ENCODE measurements at places on chromosomes 5 and 9. TPM values are rescaled to one million over a fixed set of nuclear protein-coding genes. Genes with fewer than 3 reads are reported as not detected.

DNA sequence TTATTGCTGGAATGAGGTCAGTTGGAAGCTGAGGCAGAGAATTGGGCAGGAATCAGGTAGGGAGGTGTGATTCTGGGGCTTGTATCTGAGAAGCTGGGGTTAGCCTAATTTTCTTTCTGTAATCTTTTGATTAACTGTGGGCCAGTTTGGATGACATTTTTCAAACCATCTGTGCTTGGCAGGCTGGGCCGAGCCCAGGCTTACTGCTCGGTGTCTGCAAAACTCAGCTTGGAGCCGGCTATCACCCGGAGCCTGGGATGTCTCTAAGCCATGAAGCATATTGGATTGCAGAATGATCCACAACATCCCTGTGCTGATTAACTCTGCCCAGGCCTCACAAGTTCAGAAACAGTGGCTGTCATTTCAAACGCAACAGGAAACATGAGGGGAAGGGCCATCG is 26.5 kb downstream of the KCNMB1 start:
- H3K27me3 ChIP-seq: no peaks in the 10 kb centered on the region
- H3K4me1 ChIP-seq: no peaks in the 10 kb centered on the region
- no peak for DNase-seq
- no peak overlapping the region for H3K4me3 ChIP-seq
- H3K27ac ChIP-seq: no peak overlapping the region

Gene PDGFRB
- total RNA-seq: 146 TPM

- no peak overlapping the region for H3K27ac ChIP-seq
- H3K27me3 ChIP-seq: no peaks in the 10 kb centered on the region
- H3K4me1 ChIP-seq: no peaks in the 10 kb centered on the region
- no peak for DNase-seq
Observed at GRCh38 chr5:133734916-133735315, 122.6 kb upstream of the FSTL4 start.

Gene C9
- total RNA-seq: not detected

DNA sequence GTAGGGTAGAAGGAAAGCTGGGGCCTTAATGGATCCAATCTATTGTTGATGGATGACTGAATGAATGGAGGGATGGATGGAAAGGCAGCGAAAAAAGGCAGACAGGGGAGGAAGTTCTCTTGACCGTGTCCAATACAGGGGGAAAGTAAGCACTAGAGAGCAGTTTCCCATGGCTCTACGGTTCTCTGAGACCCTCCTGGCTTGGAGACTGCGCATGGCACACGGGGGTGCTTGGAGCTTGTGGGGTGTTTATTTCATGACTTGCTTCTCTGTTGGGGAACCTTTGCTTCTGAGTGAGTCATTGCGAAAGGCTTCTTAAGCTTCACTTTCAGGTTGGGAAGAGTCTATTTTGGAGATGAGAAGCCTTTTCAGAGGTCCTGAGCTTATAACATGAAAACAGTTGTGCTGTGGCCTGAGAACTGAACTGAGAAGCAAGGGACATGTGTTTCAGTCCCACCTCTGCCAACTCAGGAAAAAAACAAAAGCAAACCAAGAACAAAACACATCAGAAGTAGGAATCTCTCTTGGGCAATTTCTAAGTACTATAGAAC is 12.8 kb upstream of the TEX48 start:
- no peak for DNase-seq
- H3K27me3 ChIP-seq: no peaks in the 10 kb centered on the region
- H3K36me3 ChIP-seq: no peaks in the 10 kb centered on the region
- H3K27ac ChIP-seq: no peak overlapping the region
- H3K4me3 ChIP-seq: no peak overlapping the region
- no peaks in the 10 kb centered on the region for H3K4me1 ChIP-seq

Gene SLCO4C1
- 0.66 TPM for total RNA-seq

Gene GHR
- 234 TPM for total RNA-seq

Gene MYO10
- 22.6 TPM for total RNA-seq

Gene CCIN
- total RNA-seq: not detected

- no peak for DNase-seq
- H3K36me3 ChIP-seq: no peaks in the 10 kb centered on the region
- H3K4me1 ChIP-seq: no peaks in the 10 kb centered on the region
- no peaks in the 10 kb centered on the region for H3K27me3 ChIP-seq
Observed at GRCh38 chr5:90855296-90856010, 296.9 kb downstream of the ADGRV1 start.

- no peaks in the 10 kb centered on the region for H3K36me3 ChIP-seq
- DNase-seq: no peak
- H3K4me3 ChIP-seq: no peak overlapping the region
- no peak overlapping the region for H3K27ac ChIP-seq
Observed at GRCh38 chr9:87950765-87951488, 23.4 kb downstream of the CDK20 start.

- H3K27me3 ChIP-seq: no peaks in the 10 kb centered on the region
- H3K27ac ChIP-seq: no peak overlapping the region
- H3K4me1 ChIP-seq: no peaks in the 10 kb centered on the region
- no peak overlapping the region for H3K4me3 ChIP-seq
Observed at GRCh38 chr5:6752782-6753181, 39.5 kb downstream of the TENT4A start.

- H3K36me3 ChIP-seq: no peaks in the 10 kb centered on the region
- H3K27ac ChIP-seq: no peak overlapping the region
- no peaks in the 10 kb centered on the region for H3K4me1 ChIP-seq
- no peak for DNase-seq
- H3K27me3 ChIP-seq: no peaks in the 10 kb centered on the region
Observed at GRCh38 chr5:130023604-130024003, 119.3 kb downstream of the CHSY3 start.

Gene PCDHB4
- 7.7 TPM for total RNA-seq

DNA sequence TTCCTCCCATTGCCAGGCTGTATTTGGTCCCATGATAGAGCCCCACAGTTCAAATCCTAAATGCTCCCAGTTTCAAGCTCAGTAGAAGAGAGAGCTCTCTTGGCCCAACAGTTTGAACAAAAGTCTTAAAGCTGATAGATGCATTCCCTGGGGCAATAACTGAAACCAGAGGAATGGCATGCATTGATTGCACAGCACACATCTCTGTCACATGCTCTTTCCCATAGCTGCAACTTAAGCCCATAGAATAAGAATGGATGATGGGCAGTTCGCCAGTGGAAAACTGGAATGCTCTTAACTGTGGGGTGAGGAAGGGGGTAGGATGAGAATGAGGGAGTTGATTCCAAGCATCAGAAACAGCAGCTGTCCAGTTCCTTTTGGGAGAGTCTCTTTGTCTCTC is 1942.4 kb upstream of the WWC1 start:
- no peak overlapping the region for H3K27ac ChIP-seq
- H3K36me3 ChIP-seq: no peaks in the 10 kb centered on the region
- no peaks in the 10 kb centered on the region for H3K27me3 ChIP-seq
- no peak for DNase-seq

GRCh38 chr5:143594902-143595818 is 191.7 kb upstream of the NR3C1 start:
- H3K27me3 ChIP-seq: no peaks in the 10 kb centered on the region
- no peaks in the 10 kb centered on the region for H3K4me1 ChIP-seq
- DNase-seq: no peak
- H3K36me3 ChIP-seq: no peaks in the 10 kb centered on the region
- H3K4me3 ChIP-seq: no peak overlapping the region
- H3K27ac ChIP-seq: no peak overlapping the region

Gene CARTPT
- total RNA-seq: not detected

GRCh38 chr5:78758169-78758839 is 109.7 kb upstream of the LHFPL2 start:
- H3K27ac ChIP-seq: no peak overlapping the region
- H3K4me3 ChIP-seq: no peak overlapping the region
- H3K4me1 ChIP-seq: no peaks in the 10 kb centered on the region
- H3K27me3 ChIP-seq: no peaks in the 10 kb centered on the region
- no peaks in the 10 kb centered on the region for H3K36me3 ChIP-seq

DNA sequence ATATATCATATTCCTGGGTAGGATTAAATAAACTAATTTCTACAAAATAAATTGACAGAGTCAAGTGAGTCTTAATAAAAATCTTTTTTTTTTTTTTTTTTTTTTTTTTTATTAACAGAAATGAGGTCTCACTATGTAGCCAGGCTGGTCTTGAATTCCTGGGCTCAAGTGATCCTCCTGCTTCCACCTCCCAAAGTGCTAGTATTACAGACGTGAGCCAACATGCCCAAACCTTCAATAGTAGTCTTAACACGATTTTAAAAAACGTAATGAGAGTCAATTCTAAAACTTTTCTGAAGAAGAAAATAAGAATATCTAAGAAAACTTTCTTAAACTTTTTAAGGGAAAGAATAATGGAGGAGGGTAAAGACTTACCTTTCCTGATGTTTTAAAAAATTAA is 84.2 kb downstream of the YIPF5 start:
- no peak for DNase-seq
- H3K4me3 ChIP-seq: no peak overlapping the region

- DNase-seq: no peak
- no peaks in the 10 kb centered on the region for H3K4me1 ChIP-seq
- no peak overlapping the region for H3K27ac ChIP-seq
- H3K36me3 ChIP-seq: no peaks in the 10 kb centered on the region
- no peaks in the 10 kb centered on the region for H3K27me3 ChIP-seq
Observed at GRCh38 chr9:21119093-21119770, 22.4 kb downstream of the IFNW1 start.

All from breast epithelium (tissue), 4 donors.